M059J (cell line): ENCODE measurements at places on chromosomes 13 and 19. TPM values are rescaled to one million over a fixed set of nuclear protein-coding genes. Genes with fewer than 3 reads are reported as not detected.
A peak's percentile ranks its signal among the peaks of the same experiment; 100 is the strongest.

Gene LILRA1
- not detected in 2 replicates for total RNA-seq

Gene NLRP4
- total RNA-seq = 0.05 TPM in 1 of 2 replicates, not detected in the other

Gene CD70
- 40.4 and 42.0 TPM in 2 replicates for total RNA-seq

Gene MIA
- not detected in 2 replicates for total RNA-seq

Gene CKM
- not detected in 2 replicates for total RNA-seq

Gene IFI30
- total RNA-seq = 81.2 and 112 TPM in 2 replicates

Gene RFPL4A
- not detected in 2 replicates for total RNA-seq

Gene SLC10A2
- not detected in 2 replicates for total RNA-seq

Gene METTL21C
- not detected in 2 replicates for total RNA-seq

Gene KANK3
- 0.74 TPM in 1 of 2 replicates, not detected in the other for total RNA-seq

Gene CYP4F2
- total RNA-seq = 1.6 and 1.8 TPM in 2 replicates

Gene ADAT3
- total RNA-seq = 1.0 and 6.7 TPM in 2 replicates

GRCh38 chr19:52527956-52528351, 486 bp downstream of the ZNF808 start:
- no peak for DNase-seq

DNA sequence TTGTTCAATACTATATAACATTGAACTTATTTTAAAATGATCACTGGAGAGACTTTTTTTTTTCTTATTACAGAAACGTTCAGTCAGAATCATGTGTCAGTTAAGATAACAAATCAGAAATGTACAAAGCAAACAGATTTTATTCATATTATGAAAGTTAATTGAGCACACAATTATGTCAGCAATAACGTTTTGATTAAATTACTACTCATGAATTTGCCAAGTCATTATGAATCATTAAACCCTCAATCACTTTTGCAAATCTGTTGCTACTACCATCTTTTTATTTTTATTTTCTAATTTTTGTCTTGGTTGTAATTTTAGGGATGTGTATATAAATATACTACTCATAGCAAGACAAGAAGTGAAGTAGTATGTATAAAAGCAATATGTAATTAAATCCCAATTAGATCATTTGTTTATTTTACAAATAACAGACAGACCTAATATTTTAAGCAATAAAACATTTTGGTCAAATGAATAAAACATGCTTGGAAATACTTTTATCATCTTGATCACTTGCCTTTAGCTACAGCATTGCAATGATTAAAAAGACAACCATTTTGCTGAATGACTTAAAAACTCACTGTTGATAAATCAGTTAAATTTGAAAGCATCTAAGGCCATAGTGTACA, 893.4 kb upstream of the MIR17HG start:
- no peak for DNase-seq

- no peak for DNase-seq
Observed at GRCh38 chr13:84393981-84394625, 511.8 kb upstream of the SLITRK1 start.

GRCh38 chr13:104984296-104984818, 1551.1 kb downstream of the EFNB2 start:
- peak; percentile 73 for DNase-seq

GRCh38 chr19:52188822-52189734, 774 bp upstream of the PPP2R1A start:
- DNase-seq = no peak

- no peak for DNase-seq
Observed at GRCh38 chr13:111873676-111874178, 193.2 kb upstream of the SOX1 start.

DNA sequence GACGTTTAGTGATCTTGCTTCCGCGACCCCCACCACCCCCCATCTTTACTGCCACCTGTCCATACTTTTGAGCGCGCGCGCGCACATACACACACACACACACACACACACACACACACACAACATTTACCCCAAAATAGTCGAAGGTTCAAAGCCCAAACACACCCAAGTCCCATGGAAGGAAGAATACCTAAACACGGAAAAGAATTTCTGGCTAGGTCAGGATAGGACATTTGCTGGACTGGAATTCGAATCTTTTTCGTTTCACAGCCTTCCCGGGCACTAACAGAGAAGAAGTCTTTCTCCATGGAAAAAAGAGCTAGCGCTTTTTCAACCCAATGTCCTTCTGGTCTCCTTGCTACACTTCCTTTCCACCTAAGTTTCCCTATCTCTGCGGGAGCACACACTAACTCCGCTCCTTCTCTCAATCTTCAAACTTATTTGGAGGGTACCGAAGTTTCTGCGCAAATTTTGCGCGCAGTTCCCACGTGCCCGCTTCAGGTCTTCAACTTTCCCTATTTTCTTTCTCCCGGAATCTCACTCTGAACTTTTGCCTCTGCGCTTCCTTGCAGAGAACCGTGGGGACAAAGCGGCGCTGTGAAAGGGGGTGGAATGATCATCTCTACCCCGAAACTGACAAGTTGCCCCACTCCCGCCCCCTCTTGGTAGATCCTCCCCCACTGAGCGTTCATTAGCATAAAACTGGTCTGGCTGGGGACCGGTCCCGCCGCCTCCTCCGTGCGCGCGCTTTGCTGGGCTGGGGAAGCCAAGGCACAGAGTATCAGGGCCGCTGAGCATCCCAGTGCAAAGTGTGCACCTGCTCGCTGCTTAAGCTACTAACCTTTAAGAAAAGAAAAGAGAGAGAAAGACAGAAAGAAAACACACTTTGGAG, 2.7 kb downstream of the DACH1 start:
- no peak for DNase-seq

DNA sequence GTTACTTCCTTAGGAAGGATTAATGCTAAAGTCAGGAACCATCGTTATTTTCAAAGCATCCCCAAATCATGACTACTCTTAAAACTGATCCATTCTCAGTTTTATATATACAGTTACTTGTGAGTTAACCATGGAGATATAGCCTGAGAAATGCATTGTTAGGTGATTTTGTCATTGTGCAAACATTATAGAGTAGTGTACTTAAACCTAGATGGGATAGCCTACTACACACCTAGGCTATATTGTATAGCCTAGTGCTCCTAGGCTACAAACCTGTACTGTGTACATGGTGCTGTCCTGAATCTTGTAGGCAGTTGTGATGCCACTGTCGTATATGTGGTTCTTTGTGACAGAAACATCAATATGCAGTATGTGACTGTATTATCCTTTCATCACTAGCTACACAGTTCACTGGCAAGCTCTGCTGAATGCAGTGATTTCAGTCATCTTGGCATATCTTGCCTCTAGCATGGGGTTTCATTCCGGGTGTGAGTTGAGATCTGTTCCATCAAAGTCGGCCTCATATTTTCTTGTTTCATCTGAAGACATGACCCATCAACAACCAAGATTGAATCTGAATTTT, 45.3 kb downstream of the CDK8 start:
- no peak for DNase-seq

- peak; percentile 38 for DNase-seq
Observed at GRCh38 chr13:95295026-95295425, 6.2 kb downstream of the ABCC4 start.

DNA sequence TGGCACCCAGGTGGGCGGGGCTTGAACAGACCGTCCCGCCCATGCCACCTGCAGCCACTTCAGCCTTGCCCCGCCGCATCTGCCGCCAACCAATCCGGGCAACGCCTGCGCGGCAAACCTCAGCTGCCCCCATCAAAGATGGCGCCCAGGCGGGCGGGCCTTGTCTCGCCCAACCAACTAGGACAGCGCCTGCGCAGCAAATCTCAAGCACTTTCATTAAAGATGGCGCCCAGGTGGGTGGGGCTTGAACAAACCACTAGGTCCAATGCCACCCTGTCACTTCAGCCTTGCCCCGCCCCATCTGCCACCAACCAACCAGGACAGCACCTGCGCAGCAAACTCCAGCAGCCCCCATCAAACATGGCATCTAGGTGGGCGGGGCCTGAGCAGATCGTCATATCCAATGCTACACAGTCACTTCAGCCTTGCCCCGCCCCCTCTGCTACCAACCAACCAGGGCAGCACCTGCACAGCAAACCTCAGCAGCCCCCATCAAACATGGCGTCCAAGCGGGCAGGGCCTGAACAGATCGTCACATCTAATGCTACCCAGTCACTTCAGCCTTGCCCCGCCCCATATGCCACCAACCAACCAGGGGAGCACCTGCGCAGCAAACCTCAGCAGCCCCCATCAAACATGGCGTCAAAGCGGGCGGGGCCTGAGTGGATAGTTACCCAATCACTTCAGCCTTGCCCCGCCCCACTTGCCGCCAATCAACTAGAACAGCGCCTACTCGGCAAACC, 1.4 kb downstream of the PEG3 start:
- DNase-seq = peak; percentile 95

GRCh38 chr13:25084096-25084495, 11.8 kb upstream of the PABPC3 start:
- no peak for DNase-seq

DNA sequence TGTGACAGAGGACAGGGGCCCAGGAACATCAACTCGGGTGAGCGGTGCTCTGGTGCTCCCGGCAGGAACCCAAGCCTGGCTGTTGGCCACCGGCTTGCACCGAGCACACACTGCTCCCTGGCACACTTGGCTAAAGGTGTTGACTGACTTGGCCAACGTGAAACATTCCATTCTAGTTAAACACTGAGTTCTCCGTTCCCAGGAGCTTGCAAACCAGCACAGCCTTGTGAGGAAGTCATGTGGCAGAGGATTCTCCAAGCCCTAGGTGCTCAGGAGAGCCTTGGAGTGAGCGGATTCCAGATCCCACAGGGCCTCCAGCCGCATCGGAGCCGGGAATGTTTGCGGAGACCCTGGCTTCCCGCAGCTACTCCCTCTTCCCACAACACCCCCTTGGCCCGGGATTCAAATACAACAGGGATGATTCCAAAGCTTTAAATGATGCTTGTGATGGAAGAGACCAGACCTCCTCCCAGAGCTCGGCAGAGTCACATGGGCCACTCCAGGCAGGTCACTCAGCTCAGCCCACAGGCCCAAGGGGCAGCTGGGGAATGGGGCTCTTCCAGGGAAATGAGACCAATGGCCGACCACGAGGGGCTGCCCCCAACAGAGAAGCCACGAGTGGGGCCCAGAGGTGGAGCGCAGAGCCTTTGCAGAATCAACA, 2.9 kb downstream of the C13orf46 start:
- DNase-seq = peak; percentile 7

GRCh38 chr19:14059093-14059480, 2.8 kb downstream of the PALM3 start:
- no peak for DNase-seq

DNA sequence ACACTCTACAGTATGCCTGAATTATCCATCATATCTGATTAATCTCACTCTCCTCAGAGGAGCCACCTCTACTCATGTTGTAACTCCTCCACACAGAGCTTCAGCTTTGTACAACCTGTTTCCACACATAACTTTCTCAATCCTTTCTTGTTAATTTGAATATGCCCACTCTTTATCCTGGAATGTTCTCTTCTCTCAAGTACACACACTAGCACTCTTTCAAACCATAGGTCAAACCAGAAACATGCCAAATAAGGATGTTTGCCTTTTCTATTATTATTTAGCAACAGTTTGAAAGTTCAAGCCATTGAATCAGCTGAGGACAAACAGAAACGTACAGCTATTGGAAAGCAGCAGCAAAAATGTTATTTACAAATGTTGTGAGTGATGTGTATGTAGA, 110.3 kb downstream of the MIPEP start:
- no peak for DNase-seq

- DNase-seq = peak; percentile 76
Observed at GRCh38 chr19:47707135-47707925, 5.9 kb upstream of the EHD2 start.

GRCh38 chr19:47769534-47769933, 9.0 kb upstream of the SELENOW start:
- DNase-seq = no peak

- DNase-seq = peak; percentile 16
Observed at GRCh38 chr13:79501538-79502232, 20.7 kb downstream of the NDFIP2 start.

DNA sequence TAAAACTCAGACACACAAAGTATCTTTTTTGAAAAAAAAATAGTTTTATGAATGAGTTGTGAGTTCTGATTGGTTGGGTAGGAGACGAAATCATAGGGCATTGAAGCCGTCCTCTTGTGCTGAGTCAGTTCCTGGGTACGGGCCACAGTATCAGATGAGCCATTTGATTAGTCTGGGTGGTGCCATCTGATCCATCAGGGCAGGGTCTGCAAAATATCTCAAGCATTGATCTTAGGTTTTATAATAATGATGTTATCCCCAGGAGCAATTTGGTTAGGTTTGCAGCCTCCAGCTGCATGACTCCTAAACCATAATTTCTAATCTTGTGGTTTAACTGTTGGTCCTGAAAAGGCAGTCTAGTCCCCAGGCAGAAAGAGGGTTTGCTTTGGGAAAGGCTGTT, 1310.6 kb downstream of the SLITRK1 start:
- peak; percentile 29 for DNase-seq

- no peak for DNase-seq
Observed at GRCh38 chr19:55986487-55986886, at the start of gene NLRP5. TSS of gene NLRP5 (plus strand) at chr19:55986775.

- DNase-seq = peak; percentile 83
Observed at GRCh38 chr19:49988433-49988832, 27.5 kb upstream of the SIGLEC11 start.

GRCh38 chr13:84208246-84208910, 326.1 kb upstream of the SLITRK1 start:
- no peak for DNase-seq

- DNase-seq = peak; percentile 55
Observed at GRCh38 chr19:20565321-20566018, at the start of gene ZNF737. TSS of gene ZNF737 (minus strand) at chr19:20565781. CDS start at chr19:20565640, 141 bp downstream.

DNA sequence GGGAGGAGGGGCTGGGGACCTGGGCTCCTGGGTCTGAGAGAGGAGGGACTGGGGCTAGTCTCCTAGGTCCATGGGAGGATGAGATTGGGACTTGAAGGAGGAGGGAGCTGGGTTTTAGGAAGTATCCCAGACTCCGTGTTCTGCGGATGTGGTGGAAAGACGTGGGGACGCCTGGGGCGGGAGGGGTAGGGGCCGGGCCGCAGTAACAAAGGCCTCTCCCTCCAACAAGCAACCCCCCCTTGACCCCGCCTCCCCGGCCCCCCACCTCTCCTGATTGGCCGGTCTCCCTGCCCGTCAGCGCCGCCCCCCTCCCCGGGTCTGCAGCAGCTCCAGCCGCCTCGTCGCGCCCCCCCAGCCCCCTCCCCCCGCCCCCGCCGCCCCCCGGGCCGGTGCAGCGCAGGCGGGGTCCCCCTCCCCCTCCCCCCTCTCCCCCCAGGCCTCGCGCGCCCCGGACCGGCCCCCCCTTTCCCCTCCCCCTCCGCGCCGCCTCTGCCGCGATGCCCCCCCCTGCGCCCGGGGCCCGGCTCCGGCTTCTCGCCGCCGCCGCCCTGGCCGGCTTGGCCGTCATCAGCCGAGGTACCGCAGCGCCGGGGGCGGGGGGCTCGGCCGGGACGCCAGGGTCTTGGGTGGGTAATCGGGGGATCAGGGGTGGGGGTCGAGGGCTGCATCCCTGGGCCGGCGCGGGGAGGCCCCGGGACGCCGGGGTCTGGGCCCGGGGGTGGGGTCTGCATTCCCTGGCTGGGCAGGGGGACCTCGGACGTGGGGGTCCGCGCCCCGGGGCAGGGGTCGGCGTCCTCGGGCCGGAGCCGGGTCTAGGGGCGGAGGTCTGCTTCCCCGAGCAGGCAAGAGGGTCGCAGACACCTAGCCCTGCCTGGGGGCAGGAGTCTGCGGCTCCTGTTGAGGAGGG, at the start of gene IGLON5:
Gene IGLON5 (plus strand): TSS at position 294 of the 907 bp plus-strand sequence. CDS start 204 bp downstream, at position 498.
- DNase-seq = no peak
